Stimulated activated CD4-positive, alpha-beta T cell treated with anti-CD3 and anti-CD28 coated beads, Interleukin-15, amount 100 ng/mL, for 24 hours (primary cell): ENCODE measurements at places on chromosomes 7 and 10.

DNA sequence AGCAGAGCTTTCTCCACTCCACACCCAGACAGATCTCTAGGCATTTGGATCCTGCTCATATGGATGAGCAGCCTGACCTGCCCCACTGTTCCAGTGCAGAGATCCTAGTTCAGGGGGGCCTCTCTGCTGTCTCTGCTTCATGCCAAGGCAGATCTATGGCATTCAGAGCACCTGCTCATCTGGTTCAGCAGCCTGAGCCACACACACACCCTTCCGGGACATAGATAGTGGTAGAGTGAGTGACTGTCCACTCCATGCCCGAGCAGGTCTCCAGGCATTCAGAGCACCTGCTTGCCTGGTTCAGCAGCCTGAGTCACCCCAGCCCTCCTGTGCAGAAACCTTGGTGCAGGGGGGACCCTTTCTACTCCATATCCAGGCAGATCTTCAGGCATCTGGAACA, 54.3 kb upstream of the ZNF800 start:
- DNase-seq, result no peak

GRCh38 chr7:53002389-53002788, 33.0 kb upstream of the POM121L12 start:
- no peak for DNase-seq

GRCh38 chr7:29139796-29140195, 6.5 kb downstream of the CPVL start:
- DNase-seq, result no peak

- no peak for DNase-seq
Observed at GRCh38 chr10:5040010-5040673, 36.5 kb upstream of the AKR1C2 start.
